Naive thymus-derived CD8-positive, alpha-beta T cell (primary cell): ENCODE measurements at places on chromosomes 11 and 22. TPM values are rescaled to one million over a fixed set of nuclear protein-coding genes. Genes with fewer than 3 reads are reported as not detected.

DNA sequence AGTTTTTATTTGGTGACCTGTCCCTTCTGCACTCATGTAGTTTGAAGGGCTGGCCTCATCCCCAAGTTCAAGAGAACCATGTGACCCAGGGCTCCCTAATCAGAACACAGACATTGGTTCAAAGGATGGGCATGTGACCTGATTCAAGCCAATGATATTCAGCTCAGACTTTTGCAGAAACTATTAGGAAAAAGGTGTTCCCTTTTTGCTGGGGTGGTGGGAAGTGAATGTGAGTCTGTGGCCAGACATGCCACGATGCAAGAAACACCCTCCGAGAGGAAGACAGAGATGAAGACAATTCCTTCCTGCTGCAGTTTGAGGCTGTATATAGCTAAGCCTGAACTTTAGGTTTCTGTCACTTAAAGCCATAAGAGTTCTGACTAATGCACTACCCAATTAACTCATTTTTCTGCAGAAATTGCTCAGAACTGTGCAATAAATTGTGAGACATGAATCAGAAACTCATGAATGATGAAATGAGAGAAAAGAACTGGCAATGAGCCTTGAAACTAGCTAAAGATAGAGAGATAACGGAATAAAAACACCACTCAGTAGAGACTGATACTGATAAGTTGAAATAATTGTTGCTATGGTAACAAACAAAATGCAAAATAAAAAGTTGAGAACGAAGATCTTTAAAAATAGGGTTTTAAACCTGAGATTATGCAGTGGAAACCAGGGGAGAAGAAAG is 9.2 kb upstream of the MAPK1 start:
- no peaks in the 10 kb centered on the region for H3K36me3 ChIP-seq
- no peaks in the 10 kb centered on the region for H3K27me3 ChIP-seq
- H3K4me3 ChIP-seq: no peak overlapping the region
- H3K27ac ChIP-seq: no peak overlapping the region
- H3K4me1 ChIP-seq: no peaks in the 10 kb centered on the region

DNA sequence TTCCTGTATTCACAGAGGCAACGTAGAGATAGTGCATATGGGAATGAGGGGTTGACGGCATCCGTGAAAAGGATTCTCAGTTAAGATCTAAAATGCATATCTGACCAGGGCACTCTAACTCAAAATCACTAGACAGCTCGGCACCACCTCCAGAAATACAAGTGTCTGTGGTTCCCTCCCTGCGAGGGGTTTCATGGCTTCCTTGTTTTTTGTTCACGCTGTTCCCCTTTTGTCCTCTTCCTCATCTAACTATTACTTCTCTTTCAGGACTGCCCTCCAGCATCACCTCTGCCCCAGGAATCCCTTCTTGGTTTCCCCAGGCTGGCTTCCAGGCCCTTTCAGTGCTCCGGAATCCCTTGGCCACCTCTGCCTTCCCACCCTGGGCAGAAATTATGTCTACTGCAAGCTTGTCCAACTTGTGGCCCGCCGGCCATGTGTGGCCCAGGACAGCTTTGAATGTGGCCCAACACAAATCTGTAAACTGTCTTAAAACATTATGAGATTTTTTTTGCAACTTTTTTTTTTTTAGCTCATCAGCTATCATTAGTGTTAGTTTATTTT is 159.9 kb downstream of the FBXO7 start:
- no peak overlapping the region for H3K27ac ChIP-seq
- no peaks in the 10 kb centered on the region for H3K4me1 ChIP-seq
- no peaks in the 10 kb centered on the region for H3K27me3 ChIP-seq

Gene CCDC87
- total RNA-seq: not detected

GRCh38 chr22:17102297-17102667 is 17.5 kb downstream of the IL17RA start:
- H3K27me3 ChIP-seq: no peaks in the 10 kb centered on the region
- peaks cover 14% of the 10 kb centered on the region for H3K36me3 ChIP-seq
- H3K27ac ChIP-seq: peak overlapping the region; percentile 85
